Osteocyte (in vitro differentiated cells): ENCODE measurements at places on chromosomes 5 and 9.
A peak's percentile ranks its signal among the peaks of the same experiment; 100 is the strongest.

- no peak for DNase-seq
Measured at GRCh38 chr5:35554016-35554415, 63.6 kb upstream of the SPEF2 start.

GRCh38 chr5:96321345-96321744 is 111.7 kb downstream of the PCSK1 start:
- DNase-seq: no peak

- DNase-seq: no peak
Measured at GRCh38 chr9:35666045-35666444, 1.1 kb upstream of the ARHGEF39 start.

DNA sequence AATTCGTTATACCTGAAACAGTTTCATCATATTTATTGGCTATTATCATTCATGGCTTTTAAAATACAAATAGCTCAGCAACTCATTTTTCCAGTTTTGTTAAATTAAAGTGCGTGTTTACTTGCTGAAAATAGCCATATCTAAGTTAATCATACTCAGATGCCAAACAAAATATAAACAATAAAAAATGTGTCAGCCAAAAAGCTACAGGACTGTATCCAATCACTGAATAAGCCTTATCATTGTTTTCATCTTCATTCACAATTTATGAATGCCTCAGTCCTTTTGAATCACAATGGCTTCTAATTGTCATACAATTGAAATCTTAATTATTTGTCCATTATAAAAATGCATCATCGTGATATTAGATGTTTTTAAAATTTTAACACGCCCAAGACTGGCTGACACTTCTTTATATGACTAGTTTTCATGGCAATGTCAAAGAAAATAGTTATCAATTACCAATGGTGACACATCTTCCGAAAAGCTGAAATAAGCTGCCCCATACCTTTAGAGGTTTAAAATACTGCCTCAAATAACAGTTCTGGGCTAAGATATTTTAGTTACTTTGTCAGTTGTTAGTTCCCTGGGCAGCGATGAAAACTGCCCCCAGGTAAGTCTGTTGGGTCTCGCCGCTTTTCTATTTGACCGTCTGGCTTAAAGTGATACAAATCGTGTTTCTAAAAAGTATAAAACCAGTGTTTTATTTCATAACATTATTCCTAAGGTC is 1.8 kb downstream of the NFIB start:
- no peak for DNase-seq

- DNase-seq: no peak
Measured at GRCh38 chr5:31463351-31463750, 68.5 kb downstream of the DROSHA start.

GRCh38 chr5:58263296-58263695 is 196.6 kb downstream of the PLK2 start:
- no peak for DNase-seq

DNA sequence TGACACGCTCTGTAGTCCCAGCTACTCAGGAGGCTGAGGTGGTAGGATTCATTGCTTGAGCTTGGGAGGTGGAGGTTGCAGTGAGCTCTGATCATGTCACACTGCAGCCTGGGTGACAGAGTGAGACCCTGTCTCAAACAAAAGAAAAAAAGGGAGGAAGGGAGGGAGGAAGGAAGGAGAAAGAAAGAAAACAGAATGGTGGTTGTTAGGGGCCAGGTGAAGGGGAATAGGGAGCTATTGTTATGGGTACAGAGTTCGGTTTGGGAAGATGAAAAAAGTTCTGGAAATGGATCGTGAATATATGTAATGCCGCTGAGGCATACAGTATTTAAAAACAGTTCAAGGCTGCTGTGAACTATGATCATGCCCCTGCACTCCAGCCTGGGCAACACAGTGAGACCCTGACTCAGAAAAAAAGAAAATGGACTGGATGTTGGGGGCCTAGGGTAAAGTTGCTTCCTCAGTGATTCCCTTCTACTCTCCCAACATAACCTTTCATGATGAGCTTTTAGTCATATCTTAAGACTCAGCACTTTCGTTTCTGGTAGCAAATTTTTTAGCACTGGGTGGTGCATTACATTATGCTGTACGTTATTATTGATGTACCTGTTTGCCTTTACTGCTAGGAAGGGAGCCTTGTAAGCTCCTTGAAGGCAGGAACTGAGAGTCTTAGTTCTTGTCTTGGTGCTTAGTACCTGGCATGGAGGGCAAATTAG is 4.0 kb downstream of the CTNNA1 start:
- no peak for DNase-seq

DNA sequence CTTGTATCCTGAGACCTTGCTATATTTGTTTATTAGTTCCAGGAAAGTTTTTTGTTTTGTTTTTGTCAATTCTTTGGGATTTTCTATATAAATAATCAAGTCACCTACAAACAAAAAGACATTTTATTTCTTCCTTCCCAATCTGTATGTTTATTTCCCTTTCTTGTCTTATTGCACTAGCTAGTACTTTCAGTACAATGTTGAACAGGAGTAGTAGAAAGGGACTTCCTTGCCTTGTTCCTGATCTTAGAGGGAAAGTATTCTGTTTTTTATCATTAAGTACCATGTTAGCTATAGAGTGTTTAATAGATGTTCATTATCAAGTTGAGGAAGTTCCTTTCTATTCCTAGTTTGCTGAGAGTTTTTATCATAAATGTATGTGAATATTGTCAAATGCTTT is 119.5 kb upstream of the TLE4 start:
- no peak for DNase-seq

DNA sequence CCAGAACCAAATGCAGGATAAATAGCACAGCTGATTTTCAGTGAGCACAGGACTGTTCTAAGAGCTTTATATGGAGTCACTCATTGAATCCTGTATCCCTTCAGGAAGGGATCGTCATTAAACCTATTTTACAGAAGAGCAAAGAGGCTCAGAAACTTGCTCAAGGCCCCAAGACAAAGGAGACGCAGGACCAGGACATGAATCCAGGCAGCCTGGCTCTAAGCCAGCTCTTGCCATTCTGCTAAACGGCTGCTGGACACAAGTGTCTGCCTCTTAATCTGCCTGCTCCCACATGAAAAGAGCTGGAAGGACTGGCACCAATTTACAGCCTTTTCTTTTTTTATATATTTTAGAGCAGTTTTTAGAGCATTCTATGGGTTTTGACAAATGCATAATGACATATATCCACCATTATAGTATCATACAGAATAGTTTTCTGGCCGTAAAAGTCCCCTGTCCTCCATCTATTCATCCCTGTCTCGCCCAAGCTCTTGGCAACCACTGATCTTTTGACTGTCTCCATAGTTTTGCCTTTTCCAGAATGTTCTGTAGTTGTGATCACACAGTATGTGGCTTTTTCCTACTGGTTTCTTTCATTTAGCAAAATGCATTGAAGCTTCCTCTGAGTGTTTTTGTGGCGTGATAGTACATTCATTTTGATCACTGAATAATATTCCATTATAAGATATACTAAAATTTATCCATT is 37.5 kb downstream of the RETREG1 start:
- peak; percentile 40 for DNase-seq

- DNase-seq: no peak
Measured at GRCh38 chr5:68071736-68072135, 143.8 kb upstream of the PIK3R1 start.

GRCh38 chr5:134053314-134053839 is 48.6 kb upstream of the VDAC1 start:
- DNase-seq: no peak

DNA sequence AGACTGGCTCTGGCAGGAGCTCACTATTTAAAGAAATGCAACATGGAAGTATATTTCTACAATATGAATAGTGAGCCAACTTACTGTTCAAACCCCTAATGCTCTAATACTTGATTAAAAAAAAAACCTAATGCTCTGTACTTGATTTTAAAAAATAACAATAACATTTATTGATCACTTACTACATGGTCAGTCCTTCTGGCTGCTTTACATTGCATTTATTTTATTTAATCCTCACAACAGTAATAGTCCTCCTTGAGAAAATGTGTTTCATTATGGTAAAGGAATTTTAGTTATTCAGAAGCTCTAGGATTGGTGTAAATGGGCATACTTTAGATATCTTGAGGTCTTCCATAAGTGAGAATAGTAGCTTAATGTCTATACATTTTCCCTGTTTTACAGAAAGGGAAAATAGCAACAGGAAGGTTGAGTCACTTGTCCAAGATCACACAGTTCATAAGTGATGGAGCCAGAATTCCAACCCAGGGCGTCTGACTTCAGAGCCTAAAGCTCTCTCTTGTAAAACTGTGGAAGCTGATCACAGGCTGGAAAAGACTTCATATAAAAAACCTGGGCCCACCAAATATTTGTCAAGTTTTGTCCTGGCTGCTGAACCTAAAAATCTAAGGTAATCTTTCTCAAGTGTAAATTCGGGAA is 1.0 kb downstream of the STARD4 start:
- DNase-seq: no peak

DNA sequence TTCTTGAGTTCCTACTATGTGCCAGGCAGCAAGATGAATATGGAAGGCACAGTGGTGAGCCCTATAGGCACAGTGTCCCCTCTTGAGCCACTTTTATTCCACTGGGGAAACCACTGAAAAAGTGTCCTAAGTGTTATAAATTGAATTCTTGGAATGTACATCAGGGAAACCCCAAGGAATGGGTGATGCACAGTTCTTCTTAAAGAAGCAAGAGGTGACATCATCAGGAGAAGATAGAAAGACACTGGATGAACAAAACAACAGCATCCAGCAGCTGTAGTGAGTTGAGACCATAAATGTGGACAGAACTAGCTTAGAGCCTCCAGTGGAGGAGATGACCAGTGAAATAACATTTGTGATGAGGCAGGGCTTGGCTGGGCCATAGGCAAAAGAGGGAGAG is 199.2 kb upstream of the ANKRD55 start:
- DNase-seq: no peak

GRCh38 chr5:99023330-99023729 is 94.5 kb upstream of the CHD1 start:
- no peak for DNase-seq

DNA sequence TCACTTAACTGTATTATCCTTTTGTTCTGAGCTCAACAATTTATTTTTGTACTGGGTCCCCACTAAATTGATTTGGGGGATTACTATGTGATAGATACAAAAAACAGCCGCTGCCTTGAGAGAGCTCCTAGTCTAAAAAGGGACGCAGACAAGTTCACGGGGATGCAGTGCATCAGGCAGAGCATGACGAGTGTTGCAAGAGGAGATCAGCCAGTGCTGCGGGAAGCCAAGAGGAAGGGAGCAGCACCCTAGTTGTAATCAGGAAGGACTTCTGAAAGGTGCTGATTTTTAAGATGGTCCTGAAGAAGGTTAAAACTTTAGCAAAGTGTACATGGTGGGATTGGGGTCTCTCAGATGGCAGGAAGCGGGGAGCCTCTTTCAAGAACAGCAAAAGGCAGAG is 15.8 kb downstream of the GALNT10 start:
- no peak for DNase-seq

- DNase-seq: no peak
Measured at GRCh38 chr5:177469750-177470525, 3.5 kb downstream of the DBN1 start.
